ENCODE measurements at places on chromosomes 6 and 20.

GRCh38 chr6:88004707-88005106 lies 42.9 kb upstream of the SPACA1 start:
- DNase-seq: no peak

DNA sequence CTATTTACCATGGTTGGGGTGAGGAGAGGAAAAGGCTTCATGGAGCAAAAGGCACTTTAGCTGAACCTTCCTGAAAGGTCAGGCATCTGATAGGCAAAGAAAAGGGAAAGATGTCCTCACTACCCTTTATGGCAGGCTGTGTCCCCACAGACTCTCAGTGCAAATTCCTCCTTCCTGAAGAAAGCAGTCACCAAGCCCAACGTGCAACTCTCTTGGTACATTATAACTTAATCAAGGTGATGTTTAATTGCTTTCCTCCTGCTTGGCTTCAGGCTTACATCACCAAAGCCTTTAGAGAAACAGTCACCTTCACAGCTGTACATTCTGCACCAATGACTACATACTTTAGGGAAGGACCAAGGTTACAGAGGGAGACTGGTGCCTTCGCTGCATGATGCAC lies 2.1 kb upstream of the CLIC5 start:
- DNase-seq: no peak

DNA sequence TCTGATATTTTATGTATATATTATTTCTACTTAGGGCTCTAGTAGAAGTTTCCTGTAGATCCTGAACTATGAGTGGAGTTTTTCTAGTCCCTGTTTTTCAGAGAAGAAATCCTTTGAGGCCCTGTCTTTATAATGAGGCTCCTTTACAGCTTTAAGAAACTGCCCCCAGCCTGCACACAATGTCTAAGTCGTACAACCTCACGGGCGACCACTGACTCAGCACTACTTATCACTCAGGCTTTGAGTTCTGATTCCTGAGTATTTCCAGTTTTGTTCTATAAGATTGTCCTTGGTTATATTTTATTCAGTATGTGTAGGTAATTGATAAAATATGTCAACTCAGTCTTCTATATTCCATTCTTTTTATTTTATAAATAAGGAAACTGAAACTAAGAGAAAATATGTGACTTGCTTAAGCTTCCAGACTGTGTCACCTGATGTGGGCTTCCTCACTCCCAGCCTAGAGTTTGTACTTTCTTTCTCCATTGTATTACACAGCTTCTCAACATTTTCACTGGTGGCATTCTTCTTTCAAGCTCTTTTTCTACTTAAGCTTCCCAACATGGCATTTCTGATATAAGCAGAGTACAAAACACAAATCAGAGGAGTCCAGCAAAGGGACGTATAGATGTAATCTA lies 167.0 kb downstream of the TBX18 start:
- DNase-seq: no peak

GRCh38 chr6:17927705-17928104 lies 59.7 kb downstream of the KIF13A start:
- DNase-seq: no peak

DNA sequence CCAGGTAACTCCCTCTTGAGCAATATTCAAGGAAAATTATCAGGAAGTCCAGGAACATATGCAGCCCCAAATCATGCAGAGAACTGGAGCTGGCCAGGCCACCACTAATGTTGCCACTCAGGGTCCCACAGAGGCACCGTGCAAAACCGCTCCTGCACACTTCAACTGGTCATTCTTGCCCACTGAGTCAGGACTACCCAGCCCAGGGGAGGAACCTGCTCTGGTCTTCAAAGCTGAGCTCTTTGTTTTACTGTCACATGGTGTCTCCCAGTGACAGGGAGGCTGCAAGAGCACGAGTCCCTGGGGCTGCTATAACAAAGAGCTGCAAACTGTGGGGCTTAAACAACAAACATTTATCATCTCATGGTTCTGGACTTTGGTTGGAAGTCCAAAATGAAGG lies 336.0 kb upstream of the PRDM1 start:
- DNase-seq: no peak

DNA sequence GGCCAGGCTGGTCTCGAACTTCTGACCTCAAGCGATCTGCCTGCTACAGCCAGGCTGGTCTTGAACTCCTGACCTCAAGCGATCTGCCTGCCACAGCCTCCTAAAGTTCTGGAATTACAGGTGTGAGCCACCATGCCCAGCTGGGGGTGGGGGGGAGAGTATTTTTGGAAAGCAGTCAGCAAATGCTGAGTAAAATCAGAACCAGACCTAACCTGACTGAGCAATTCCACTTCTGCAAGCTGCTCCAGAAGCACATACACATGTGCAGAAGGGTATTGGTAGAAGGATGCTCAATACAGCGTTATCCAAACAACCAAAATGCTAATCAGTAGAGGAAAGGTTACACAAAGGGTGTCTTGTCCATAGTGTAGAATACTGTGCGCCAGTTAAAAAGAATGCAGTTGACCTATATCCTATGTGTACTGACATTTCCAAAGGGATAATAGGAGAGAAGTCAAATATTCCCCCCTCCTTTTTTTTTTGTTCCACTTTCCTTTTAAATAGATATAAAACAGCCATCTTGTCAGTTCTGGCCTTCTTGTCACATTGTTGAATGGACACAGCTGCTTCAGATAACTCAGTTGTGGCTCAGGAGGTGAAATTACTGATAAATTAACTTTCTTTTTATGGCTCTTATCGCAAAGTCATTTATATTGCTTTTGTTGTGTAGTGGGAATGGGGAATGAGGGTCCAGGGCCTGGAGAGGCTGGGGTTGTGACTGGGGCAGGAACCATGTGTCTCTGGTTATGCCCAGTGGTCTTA lies 74.6 kb downstream of the DTD1 start:
- no peak for DNase-seq
